Ureter (tissue), 1 donor: ENCODE measurements at places on chromosomes 1 and 21.

- no peak for DNase-seq
Observed at GRCh38 chr1:212539737-212540430, 68.7 kb upstream of the ATF3 start.

DNA sequence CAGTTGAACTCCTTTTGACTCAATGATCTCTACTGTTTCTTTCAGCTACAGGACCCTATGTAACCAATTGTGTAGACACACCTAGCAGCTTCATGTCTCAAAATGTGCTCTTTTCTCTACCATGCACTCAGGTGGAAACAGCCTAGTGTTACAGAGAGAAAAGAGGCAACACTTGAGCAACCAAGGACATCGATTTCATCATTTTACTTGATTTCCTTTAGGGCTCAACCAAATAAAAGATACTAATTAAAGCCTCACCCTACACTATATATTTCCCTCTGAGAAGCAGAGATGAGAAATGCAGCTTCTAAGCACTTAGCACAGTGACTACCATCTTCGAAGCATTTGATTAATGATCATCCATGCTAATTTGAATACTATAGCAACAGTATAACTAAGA, 55.1 kb downstream of the PTGER3 start:
- DNase-seq: no peak

GRCh38 chr1:226329237-226329636, 20.3 kb upstream of the LIN9 start:
- DNase-seq: no peak

- no peak for DNase-seq
Observed at GRCh38 chr1:147762233-147763024, 2.0 kb upstream of the GJA5 start.

GRCh38 chr1:175206687-175207086, 14.1 kb upstream of the KIAA0040 start:
- no peak for DNase-seq

- DNase-seq: no peak
Observed at GRCh38 chr1:207396168-207396746, 57.9 kb upstream of the CR2 start.

- no peak for DNase-seq
Observed at GRCh38 chr1:232628335-232629249, 1.3 kb downstream of the SIPA1L2 start.

GRCh38 chr1:212285685-212286555, 710 bp downstream of the PPP2R5A start:
- DNase-seq: peak; percentile 74

DNA sequence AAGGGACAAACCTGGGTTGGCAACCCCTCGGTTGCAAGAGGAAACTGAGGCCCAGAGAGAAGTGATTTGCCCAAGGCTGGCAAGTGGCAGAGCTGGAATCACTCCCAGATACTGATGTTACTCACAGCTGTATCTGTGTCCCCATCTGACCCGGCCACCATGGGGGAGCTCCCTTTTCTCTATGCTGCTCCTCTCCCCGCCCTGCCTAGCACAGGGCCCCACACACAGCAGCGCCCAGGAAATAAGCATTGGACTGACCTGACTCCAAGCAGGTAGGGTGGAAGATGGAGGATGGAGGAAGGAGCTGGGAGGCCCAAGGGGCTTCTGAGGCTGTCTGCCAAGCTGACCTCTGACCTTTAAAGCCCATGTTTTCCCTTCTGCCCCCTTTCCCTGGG, 3.0 kb upstream of the FBLIM1 start:
- no peak for DNase-seq

DNA sequence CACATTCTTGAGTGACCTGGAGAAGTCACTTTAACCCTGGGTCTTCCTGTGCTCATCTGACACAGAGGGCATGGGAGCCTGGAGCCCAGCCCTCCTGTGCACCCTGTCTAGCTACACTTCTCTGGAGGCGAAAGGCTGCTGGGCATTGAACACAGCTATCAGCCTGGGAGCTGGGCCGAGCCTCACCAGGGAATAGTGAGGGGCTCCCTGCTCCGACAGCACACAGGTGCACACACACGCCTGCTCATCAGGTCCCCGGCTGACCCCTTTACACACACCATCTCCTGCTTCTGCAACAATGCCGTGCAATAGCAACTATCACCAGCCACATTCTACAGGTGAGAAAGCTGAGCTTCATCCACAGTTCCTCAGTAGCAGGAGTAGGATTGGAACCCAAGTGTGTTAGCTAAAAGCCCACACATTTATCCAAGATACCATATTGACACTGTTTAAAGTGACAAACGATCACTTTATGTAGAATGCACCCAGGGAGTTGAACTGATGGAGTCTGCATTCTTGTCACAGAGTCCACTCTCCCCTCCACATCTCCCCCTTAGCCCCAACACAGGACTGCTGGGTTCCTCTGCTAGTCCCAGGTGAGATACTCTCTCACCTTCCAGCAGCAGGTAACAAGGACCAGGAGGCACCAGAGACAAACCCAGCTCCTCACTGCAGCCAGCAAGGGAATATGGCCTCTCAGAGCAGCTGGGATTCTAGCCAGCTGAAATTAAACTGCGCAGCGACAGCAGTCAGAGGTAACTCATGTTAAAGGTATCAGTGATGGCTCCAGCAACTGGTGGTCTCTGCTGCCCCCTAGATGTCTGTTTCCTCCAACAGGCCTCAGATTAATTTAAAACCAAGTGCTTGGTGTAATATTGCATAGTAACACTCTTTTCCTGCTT, 18.3 kb upstream of the CAPN8 start:
- DNase-seq: peak; percentile 77

- no peak for DNase-seq
Observed at GRCh38 chr1:41542196-41542930, 57.9 kb upstream of the EDN2 start.
